Fibroblast of lung (primary cell): ENCODE measurements at places on chromosomes 1 and 21. TPM values are rescaled to one million over a fixed set of nuclear protein-coding genes. Genes with fewer than 3 reads are reported as not detected.

The VANGL1 gene
- polyA plus RNA-seq = 10.7 and 10.9 TPM in 2 replicates

DNA sequence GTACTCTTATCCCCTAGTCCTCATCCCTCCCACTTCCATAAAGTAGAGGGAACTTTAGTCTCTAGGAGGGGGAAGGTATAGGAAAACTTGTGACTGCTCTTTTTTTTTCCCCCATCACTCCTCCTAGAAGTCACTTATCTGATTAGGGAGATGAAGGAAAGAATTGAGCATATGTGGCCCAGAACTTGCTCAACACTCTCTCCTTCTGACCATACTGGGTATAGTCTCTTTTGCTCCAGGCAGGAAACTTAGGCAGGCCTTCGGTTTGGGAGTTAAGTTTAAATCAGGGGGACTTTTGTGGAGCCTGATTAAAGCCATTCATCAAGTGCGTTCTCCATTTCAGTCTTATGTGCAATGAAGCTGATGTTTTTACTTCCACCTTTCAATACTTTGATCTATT, 5.8 kb downstream of the UBE2U start:
- no peak for DNase-seq

DNA sequence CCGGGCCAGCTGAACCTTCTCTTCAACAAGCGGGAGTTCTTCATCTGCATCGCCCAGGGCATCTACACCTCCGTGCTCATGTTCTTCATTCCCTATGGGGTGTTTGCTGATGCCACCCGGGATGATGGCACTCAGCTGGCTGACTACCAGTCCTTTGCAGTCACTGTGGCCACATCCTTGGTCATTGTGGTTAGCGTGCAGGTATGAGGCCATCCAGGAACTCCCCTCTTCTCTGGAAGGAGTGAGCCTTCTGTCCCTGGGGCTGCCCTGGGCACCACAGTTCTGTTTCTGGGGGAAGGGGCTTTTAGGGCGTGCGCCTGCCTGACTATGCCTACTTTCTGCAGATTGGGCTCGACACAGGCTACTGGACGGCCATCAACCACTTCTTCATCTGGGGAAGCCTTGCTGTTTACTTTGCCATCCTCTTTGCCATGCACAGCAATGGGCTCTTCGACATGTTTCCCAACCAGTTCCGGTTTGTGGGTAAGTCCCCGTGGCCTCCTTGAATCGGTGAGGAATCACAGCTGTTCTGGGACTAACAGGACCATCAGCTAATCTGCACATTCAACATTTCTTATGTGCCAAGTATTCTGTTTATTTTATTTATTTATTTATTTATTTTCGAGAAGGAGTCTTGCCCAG, 21.1 kb downstream of the ATP8B2 start:
- no peak for DNase-seq

The ATXN7L2 gene
- 0.86 and 1.6 TPM in 2 replicates for polyA plus RNA-seq

The IL6R gene
- polyA plus RNA-seq = 14.5 and 22.7 TPM in 2 replicates

DNA sequence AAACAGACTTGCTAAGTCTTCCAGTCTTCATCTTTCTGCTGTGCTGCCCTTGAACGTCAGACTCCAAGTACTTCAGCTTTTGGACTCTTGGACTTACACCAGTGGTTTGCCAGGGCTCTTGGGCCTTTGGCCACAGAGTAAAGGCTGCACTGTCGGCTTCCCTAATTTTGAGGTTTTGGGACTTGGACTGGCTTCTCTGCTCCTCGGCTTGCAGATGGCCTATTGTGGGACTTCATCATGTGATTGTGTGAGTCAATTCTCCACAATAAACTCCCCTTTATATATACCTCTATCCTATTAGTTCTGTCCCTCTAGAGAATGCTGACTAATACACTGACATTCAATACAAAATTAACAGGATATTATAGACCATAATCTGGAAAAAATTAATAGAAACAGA, 628.1 kb downstream of the PLPP3 start:
- DNase-seq = peak; percentile 8

The DAP3 gene
- polyA plus RNA-seq = 103 and 124 TPM in 2 replicates

GRCh38 chr1:155093911-155094621, 15.4 kb downstream of the EFNA3 start:
- peak; percentile 66 for DNase-seq

DNA sequence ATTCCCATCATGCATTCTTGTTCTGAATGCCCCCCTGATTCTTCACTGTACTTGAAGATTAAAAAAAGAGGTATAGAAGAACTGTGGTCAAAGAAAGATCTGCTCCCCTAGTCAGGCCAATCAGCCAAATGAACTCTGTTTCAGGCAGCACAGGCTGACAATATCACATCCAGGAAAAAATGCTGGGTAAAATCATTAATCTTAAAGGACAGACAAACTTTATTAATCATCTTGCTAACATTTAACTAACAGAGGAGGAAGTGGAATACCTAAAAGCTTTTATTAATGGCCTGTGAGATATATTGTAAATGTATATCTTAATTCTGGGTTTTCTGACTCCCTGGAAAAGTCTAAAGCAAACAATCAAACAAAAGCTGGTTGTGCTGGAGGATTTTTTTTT, 660.5 kb upstream of the PRMT6 start:
- DNase-seq = no peak

The AGO4 gene
- polyA plus RNA-seq = 6.3 and 10.2 TPM in 2 replicates

The CCDC27 gene
- not detected in 2 replicates for polyA plus RNA-seq

DNA sequence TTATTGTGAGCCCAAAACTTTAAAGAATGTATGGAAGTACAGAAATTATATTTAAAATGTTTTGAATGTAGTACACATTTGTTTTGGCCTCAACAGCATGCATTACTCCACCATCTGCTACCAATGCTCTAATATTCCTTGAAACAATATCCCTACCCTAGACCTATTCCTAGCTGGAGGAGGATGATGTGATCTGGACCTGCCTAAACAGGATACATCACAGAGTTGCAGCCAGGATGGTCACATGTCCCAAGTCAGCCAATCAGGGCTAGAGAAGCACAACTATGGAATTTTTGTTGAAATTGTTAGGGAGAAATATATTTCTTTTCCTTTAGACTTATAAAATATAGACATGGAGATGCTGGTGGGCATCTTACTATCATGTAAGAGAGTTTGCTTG, 623.3 kb upstream of the NR5A2 start:
- DNase-seq = peak; percentile 50

The SPRR2A gene
- polyA plus RNA-seq = not detected in 2 replicates

DNA sequence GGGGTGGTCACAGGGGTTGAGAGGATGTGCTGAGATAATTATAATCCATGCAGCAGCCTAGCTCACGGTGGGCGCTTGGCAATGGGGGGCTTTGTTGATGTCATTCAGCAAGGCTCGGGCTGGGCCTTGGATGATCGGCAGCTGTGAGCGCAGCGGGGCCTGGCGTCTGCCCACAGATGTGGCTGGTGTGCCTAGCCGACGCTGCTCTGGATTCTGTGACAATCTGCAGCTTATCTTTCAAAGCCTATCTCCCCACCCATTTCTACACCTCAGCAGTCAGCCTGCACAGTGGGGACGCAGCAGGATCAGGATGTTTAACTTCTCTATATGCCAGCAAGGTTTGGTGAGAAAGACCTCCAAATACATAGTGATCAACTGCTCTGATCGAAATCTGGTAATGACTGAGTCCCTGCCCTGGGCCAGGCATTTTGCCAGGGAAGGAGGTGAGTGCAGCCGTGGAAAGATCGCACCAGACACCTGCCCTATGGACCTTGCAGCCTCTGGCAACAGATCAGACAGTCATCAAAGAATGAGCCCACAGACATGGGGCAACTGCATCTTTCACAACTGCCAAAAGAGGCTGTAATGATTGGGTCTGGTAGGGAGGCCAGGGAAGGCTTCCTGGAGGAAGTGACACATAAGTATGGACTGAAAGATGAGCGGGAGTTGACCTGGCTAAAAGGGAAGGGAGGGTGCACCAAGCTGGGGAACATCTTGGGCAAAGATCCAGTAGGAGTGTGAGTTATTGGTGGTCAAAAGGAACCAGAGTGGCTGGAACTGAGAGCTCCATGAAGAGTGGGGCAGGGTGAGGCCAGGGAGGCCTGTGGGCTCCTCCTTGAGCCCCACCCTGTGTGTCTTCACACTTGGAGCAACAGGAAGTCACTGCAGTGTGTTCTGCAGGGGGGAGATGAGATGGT, 35.3 kb downstream of the EPHB2 start:
- DNase-seq = peak; percentile 60

The OR6K3 gene
- polyA plus RNA-seq = not detected in 2 replicates

The PLEKHN1 gene
- polyA plus RNA-seq = 0.41 and 0.44 TPM in 2 replicates

The RGS1 gene
- polyA plus RNA-seq = 0.18 and 3.6 TPM in 2 replicates

DNA sequence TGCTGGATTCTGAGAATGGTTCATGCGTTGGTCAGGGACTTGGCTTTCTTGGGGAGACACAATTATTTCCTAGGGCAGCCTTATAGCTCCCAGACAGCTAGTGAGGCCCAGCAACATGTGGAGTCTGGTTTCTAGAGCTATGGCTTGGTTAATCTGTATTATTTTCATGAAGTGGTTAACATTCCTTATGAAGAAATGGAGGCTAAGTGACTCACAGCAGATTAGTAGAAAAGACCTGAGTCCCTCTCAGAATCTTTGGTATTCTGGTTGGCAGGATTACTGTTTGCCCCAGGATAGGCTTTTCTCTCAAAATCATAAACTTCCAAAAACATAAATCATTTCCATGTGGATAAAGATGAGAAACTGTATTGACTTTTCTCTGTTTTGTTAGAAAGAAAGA, 42.3 kb downstream of the DUSP10 start:
- peak; percentile 85 for DNase-seq

DNA sequence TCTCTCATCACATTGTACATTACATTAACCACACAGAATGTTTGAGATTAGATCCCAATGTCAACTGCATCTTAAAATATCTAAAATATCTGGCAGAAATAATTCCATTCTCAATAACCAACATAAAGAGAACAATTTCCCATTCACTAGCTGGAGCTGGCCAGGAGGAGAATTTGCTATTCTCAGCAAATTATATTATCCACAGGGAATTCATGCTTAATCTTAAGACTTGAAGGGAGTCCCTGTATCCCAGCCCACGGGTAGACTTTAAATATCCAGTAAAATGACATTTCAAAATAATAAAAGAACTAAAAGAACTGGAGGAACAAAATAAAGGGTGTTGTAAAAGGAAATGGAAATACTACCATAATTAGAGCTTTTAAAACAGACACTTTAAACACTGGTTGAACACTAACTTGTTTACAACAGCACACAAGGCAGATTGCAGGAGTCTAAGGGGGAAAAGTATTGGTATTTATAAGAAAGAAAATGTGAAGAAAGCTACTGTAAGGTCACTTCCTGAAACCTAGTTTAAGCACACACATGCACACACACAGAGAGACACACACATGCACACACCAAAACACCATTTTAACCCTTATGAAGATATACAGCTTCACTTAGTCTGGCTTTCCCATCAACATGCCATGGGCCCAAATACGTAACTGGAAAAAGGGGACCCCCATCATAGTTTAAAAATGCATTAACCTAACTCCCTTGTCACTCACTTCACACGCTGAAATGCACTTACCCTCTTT, 107.0 kb downstream of the PTPN14 start:
- DNase-seq = no peak

GRCh38 chr1:21511579-21512522, 2.6 kb downstream of the ALPL start:
- peak; percentile 97 for DNase-seq

GRCh38 chr1:162943622-162944021, 82.6 kb upstream of the CCDC190 start:
- DNase-seq = peak; percentile 24

DNA sequence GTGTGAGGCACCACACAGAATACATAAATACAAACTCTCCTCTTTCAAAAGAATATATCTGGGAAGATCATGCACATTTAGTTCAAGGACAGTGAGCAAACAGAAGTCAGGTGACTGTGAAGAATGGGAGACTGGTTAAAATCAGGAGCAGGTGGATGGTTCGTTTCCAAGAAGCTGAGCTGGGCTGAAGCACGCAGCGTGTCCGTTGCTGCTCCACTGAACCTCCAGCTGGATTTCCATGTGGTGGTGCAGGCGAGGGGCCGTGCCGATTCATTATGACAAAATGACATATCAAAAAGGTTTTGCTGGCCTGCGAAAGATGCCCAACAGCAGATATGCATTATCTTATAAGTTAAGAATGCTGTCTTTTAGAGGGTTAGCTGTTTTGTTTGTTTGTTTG, 66.0 kb downstream of the OLIG1 start:
- DNase-seq = no peak

- DNase-seq = peak; percentile 70
Observed at GRCh38 chr1:23169727-23170335, 1.2 kb upstream of the LUZP1 start.

DNA sequence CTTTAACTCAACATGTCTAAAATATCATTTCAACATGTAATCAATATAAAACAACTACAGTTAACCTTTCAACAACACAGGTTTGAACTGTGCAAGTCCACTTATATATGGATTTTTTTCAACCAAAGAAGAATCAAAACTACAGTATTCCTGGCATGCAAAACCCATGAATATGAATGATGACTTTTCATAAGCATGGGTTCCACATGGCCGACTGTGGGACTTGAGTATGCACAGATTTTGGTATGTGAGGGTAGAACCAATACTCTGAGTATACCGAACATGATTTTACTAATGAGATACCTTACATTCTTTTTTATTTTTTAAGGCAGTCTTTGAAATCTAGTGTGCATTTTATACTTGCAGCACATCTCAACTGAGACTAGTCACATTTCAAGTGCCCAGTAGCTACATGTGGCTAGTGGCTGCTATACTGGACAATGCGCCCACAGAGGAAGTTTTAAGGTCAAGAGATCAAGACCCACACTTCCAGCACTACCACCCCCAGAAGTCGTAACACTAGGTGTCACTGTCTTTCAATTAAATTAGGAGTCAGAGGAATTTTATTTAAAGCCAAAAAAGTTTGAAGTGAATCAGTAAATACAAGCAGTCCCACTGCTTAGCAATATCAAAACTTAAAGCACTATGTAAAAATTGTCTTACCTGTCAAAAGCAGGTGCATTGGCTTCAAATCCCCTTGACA, 40.0 kb downstream of the SYNJ1 start:
- no peak for DNase-seq

DNA sequence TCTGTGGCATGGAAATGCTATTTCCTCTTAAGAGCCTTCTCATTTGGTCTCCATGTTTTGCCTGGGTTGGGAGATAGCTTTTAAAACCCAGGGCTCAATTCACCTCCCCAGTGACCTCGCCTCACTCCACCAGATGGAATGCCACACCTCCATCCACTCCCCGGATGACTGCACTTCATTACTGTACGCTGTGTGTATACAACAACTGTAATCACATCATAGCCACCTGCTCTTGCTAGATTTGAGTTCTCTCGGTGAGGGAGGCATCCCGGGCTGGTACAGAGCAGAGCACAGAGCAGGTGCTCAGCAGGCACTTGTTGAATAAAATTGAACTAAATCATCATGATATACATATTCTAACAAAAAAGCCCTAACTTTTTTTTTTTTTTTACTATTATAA, 26.0 kb downstream of the SDE2 start:
- DNase-seq = no peak

The SLFNL1 gene
- polyA plus RNA-seq = 0.01 TPM in 1 of 2 replicates, not detected in the other

- DNase-seq = peak; percentile 60
Observed at GRCh38 chr1:41502912-41503311, 18.4 kb upstream of the EDN2 start.

The OR6N1 gene
- polyA plus RNA-seq = not detected in 2 replicates

- DNase-seq = peak; percentile 53
Observed at GRCh38 chr21:42993051-42993712, 18.8 kb downstream of the PKNOX1 start.
